ENCODE measurements at places on chromosomes 4 and X. TPM values are rescaled to one million over a fixed set of nuclear protein-coding genes. Genes with fewer than 3 reads are reported as not detected.

The PDE6B gene
- not detected for total RNA-seq

The ARMCX6 gene
- 35.0 TPM for total RNA-seq

The INTS12 gene
- total RNA-seq, result 11.8 TPM

- peak; percentile 14 for DNase-seq
These were observed 584.2 kb upstream of the PCDH10 start for GRCh38 chr4:132564920-132565319.

The EXOC1L gene
- not detected for total RNA-seq

The FREM3 gene
- total RNA-seq, result not detected

The CDKL2 gene
- 2.7 TPM for total RNA-seq

GRCh38 chrX:43448688-43449087 is 207.4 kb upstream of the MAOA start:
- DNase-seq, result no peak

DNA sequence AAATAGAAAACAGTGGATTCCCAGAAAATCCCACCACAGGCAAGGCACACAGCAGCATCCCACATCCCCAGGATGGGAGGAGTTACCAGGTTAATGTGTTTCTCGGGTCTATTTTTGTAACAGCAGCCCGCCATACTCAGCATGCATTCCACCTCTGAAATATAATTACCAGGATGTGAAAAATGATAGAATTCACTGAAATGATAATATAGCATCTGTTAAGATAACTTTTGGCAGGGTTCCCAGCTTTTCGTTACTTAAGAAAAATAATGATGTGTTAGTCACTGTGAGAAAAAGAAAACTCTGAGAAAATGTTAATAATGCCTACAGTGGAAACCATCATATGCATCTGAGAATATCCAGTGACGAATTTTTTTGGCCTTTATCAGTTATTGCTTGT is 87.1 kb downstream of the VCX2 start:
- no peak for DNase-seq
